ENCODE measurements at places on chromosomes 12 and 14.

DNA sequence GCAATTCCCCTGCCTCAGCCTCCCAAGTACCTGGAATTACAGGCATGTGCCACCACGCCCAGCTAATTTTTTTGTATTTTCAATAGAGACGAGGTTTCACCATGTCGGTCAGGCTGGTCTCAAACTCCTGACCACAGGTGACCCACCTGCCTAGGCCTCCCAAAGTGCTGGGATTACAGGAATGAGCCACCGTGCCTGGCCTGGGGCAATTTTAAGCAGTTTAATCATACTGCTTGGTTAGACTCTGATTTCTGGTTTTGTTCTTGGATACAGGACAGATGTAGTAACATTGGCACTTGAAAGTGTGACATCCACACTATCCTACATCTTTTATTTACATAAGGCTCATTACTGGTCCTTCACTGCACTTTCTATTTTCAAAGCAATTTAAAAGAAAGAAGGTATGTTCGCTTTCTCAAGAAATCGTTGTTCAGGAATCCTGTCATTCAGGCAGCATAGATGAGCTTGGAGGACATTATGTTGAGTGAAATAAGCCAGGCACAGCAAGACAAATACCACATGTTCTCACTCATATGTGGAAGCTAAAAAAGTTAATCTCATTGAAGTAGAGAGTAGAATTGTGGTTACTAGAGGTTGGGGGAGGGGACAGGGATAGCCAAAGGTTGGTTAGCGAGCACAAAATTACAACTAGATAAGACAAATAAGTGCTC lies 4.0 kb upstream of the NUAK1 start:
- H3K4me3 ChIP-seq = no peak overlapping the region
- peaks cover 6% of the 10 kb centered on the region for H3K4me1 ChIP-seq
- H3K36me3 ChIP-seq = no peaks in the 10 kb centered on the region
- no peaks in the 10 kb centered on the region for H3K27me3 ChIP-seq
- H3K27ac ChIP-seq = no peak overlapping the region
- no peak for DNase-seq

DNA sequence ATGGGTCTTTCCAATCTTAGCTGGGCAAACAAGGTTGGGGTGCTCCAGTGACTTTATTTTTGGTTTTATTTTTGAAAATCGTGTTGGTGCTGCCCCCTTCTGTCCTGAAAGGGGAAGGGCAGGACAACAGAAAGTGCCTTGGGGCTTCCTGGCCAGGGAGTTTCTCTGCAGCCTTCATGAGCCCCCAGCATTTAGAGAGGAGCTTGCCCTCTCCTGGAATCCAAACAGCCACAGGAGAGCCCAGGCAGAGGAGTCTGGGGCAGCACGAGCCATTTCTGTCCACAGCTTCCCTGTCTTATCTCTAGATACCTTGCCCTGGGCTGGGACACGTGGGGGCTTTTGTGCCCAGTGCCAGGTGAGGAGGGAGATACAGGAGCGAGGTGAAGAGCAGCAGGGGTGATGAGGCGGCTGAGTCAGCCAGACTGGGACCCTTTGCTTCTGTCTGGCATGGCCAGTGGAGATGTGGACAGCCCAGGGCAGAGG lies 4.4 kb upstream of the C1RL start:
- H3K27me3 ChIP-seq = no peaks in the 10 kb centered on the region
- peaks cover 33% of the 10 kb centered on the region for H3K36me3 ChIP-seq
- no peak overlapping the region for H3K4me3 ChIP-seq
- H3K27ac ChIP-seq = no peak overlapping the region

DNA sequence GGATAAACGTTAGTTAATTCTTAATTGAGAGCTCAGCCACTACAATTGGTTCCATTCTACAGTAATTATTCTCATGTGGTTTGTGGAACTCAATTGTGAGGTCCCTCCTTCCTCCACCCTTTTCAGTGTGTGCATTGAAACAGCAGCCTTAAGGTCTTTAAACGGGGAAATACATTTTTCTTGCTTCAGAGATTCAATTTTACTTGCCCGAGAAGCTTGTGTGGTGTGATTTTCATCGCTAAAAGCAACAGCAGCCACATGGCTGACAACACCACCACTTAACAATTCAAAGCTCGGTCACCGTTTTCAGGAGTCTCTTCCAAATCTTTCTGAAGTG lies 733 bp upstream of the PPFIBP1 start:
- H3K36me3 ChIP-seq = no peaks in the 10 kb centered on the region
- H3K27me3 ChIP-seq = no peaks in the 10 kb centered on the region
- peaks cover 10% of the 10 kb centered on the region for H3K4me1 ChIP-seq
- peak overlapping the region; percentile 65 for H3K4me3 ChIP-seq
- DNase-seq = no peak
- peak overlapping the region; percentile 91 for H3K27ac ChIP-seq

DNA sequence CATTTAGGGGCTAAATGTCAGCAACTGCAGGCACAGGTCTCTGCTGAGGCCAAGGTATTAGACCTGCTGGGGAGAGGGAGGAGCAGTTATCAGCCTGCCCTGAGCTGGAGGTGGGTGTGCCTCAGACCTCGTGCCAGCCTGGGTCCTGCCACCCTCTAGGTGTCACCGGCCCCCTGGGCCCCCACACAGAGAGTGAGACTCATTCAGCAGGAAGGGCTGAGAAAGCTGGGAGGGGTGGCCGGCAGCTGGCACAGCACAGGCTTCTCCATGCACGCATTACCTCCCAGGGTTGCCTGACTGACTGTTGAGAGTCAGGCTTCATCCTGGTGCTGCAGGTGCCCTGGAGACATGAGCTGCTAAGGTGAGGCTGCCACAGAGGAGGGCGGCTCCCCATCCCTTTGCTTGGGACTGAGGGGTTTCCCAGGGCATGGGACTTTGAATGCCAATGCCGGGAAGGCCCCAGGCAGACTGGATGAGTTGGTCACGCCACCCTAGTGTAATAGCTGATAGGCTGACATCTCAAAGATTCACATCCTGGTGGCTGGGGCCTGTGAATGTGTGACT lies 75.3 kb upstream of the C14orf180 start:
- H3K4me1 ChIP-seq = no peaks in the 10 kb centered on the region
- no peaks in the 10 kb centered on the region for H3K36me3 ChIP-seq
- DNase-seq = no peak
- H3K4me3 ChIP-seq = no peak overlapping the region
- H3K27ac ChIP-seq = no peak overlapping the region

- H3K4me1 ChIP-seq = no peaks in the 10 kb centered on the region
- H3K27me3 ChIP-seq = no peaks in the 10 kb centered on the region
- no peak overlapping the region for H3K4me3 ChIP-seq
- H3K36me3 ChIP-seq = no peaks in the 10 kb centered on the region
- no peak for DNase-seq
- no peak overlapping the region for H3K27ac ChIP-seq
Observed at GRCh38 chr12:42673535-42673934, 84.0 kb upstream of the PRICKLE1 start.

DNA sequence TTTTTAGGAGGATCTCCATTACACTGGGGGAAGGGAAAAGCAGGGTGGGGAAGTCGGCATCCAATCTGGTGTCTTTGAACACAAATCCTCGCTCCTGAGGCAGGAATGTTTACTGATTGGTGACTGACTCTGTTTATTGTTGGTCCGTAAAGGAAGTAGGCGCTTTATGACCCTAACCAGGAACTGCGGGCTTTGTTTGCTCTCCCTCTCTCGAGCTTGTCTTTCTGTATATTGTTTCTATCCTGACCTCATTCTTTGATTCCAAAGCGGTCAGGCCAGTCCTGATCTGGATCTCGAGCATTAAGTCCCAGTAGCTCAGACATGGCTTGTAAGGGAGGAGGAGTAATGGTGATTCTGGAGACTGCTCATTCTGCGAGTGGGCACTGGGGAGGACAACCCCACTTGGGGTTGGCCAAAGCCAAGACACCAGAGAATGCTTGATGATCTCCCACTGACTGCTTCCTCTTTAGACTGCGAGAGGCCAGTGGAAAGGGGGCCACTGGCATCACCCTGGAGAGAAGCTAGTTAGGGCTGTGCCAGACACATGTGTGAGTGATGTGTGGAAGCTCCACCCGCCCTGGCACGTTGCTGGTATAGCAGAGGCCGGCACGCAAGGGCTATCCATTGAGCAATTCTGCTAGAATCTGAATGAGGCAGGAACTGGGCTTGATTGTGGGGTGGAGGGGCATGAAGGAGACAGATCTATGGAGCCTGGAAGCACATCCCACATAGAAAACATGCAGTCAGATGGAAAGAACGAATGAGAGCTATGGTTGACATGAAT lies 194.6 kb downstream of the PAX9 start:
- no peak overlapping the region for H3K4me3 ChIP-seq
- no peak overlapping the region for H3K27ac ChIP-seq
- no peaks in the 10 kb centered on the region for H3K4me1 ChIP-seq
- peaks cover 7% of the 10 kb centered on the region for H3K27me3 ChIP-seq
- DNase-seq = no peak

- no peaks in the 10 kb centered on the region for H3K36me3 ChIP-seq
- no peak overlapping the region for H3K27ac ChIP-seq
- no peak for DNase-seq
- peaks cover 2% of the 10 kb centered on the region for H3K27me3 ChIP-seq
Observed at GRCh38 chr12:29155079-29155478, 6.0 kb downstream of the FAR2 start.

- DNase-seq = peak; percentile 83
Observed at GRCh38 chr14:54189748-54190354, 207.0 kb upstream of the CDKN3 start.

GRCh38 chr14:92575748-92576303 lies 62.2 kb downstream of the RIN3 start:
- no peaks in the 10 kb centered on the region for H3K27me3 ChIP-seq
- no peak for DNase-seq
- no peak overlapping the region for H3K4me3 ChIP-seq
- H3K36me3 ChIP-seq = peaks cover 26% of the 10 kb centered on the region
- H3K4me1 ChIP-seq = peaks cover 7% of the 10 kb centered on the region
